ENCODE measurements at places on chromosomes 5 and 9.

DNA sequence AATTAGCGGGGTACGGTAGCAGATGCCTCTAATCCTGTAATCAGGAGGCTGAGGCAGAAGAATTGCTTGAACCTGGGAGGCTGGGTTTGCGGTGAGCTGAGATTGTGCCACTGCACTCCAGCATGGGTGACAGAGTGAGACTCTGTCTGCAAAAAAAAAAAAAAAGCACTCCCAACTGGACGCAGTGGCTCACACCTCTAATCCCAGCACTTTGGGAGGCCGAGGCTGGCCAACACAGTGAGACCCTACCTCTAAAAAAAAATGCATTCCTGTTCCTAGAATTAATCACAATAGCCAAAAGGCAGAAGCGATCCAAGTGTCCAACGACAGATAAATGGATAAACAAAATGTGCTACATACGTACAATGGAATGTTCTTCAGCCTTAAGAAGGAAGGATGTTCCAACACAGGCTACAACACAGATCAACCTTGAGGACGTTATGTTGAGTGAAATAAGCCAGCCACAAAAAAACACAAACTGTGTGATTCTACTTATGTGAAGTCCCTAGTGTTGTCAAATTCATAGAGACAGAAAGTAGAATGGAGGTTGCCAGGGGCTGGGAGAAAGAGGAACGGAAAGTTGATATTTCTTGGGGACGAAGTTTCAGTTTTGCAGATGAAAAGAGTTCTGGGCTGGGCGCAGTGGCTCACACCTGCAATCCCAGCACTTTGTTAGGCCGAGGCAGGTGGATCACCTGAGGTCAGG is 13.8 kb downstream of the FAM78A start:
- H3K36me3 ChIP-seq: no peaks in the 10 kb centered on the region
- no peak overlapping the region for H3K27ac ChIP-seq
- H3K4me3 ChIP-seq: no peak overlapping the region
- H3K4me1 ChIP-seq: no peaks in the 10 kb centered on the region
- DNase-seq: no peak

DNA sequence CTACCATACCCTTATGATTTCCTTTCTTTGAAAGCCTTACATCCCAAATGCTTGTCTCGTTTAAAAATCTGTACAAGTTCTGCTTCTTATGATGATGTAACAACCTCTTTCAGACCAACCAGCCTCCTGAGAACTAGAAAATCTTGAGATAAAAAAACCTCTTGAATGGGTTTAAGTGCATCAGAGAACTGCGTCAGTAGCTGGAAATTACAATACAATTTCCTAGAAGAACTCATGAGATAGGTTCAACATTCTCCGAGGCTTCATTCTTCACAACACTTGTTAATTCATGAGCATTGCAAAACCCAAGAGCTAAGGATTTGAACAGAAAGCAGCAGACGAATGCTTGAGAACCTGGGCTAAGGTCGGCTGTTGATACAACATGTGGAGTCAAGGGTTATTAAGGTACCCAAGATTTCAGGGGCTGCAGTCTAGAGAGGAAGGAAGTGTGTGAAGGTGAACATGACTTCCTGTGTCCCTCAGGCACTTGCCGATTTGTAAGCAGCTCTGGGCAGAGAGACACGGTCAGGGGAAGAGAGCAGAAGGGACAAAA is 286.0 kb downstream of the ICE1 start:
- no peaks in the 10 kb centered on the region for H3K27me3 ChIP-seq
- no peaks in the 10 kb centered on the region for H3K36me3 ChIP-seq
- no peak for DNase-seq
- H3K4me3 ChIP-seq: no peak overlapping the region

GRCh38 chr5:156588306-156588705 is 261.3 kb downstream of the SGCD start:
- no peak overlapping the region for H3K4me3 ChIP-seq
- H3K27me3 ChIP-seq: no peaks in the 10 kb centered on the region
- no peak overlapping the region for H3K27ac ChIP-seq
- no peaks in the 10 kb centered on the region for H3K4me1 ChIP-seq
- H3K36me3 ChIP-seq: no peaks in the 10 kb centered on the region
- DNase-seq: no peak

- no peak overlapping the region for H3K27ac ChIP-seq
- no peaks in the 10 kb centered on the region for H3K27me3 ChIP-seq
- no peaks in the 10 kb centered on the region for H3K36me3 ChIP-seq
- no peak for DNase-seq
- no peak overlapping the region for H3K4me3 ChIP-seq
- H3K4me1 ChIP-seq: no peaks in the 10 kb centered on the region
These were observed 101.1 kb downstream of the MUSK start for GRCh38 chr9:110769667-110770066.

GRCh38 chr5:111726986-111727385 is 30.0 kb downstream of the NREP start:
- no peak overlapping the region for H3K27ac ChIP-seq
- no peaks in the 10 kb centered on the region for H3K4me1 ChIP-seq
- DNase-seq: no peak
- no peak overlapping the region for H3K4me3 ChIP-seq

Measured in colonic mucosa (tissue), 4 donors.